ENCODE measurements at places on chromosomes 3 and 15.

GRCh38 chr3:175093748-175094147 is 234.6 kb downstream of the NAALADL2 start:
- DNase-seq, result no peak

GRCh38 chr3:7423036-7423435 is 562.1 kb downstream of the GRM7 start:
- no peak for DNase-seq

DNA sequence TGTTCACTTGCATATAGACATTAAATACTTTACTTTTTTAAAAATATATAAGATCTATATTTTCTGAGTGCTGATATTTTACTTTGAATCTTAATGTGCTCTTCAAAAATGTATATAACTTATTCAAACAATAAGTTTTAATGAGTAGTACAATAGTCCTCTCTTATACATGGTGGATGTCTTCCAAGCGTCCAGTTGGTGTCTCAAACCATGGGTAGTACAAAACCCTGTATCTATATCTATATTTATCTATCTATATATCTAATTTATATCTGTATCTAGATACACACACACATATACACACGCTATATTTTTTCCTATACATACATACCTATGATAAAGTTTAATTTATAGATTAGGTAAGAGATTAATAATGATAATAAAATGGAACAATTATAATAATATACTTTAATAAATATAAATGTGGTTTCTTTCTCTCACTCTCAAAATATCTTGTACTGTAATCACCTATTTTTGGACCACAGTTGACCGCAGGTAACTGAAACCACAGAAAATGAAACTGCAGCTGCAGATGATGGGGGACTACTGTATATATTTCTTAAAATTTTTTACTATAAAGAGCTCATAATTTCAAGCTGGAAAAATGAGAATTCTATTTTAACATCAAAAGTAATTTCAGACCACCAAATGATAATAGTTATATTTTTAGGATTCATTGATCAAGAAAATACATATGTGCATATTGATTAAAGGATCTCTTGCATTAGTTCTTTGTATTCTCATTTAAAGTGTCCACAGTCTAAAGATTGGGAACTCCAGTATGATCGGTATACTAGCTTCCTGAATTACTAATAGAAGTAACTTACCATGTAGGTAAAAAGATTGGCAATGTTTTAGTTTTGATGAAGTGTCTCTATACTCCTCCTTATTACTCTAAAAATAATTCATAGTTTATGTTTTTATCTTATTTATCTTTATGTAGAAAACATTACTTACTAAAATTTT is 215.1 kb upstream of the MLF1 start:
- DNase-seq, result no peak

GRCh38 chr3:64229903-64230302 is 4.6 kb upstream of the PRICKLE2 start:
- no peak for DNase-seq

- no peak for DNase-seq
These were observed 211.1 kb downstream of the PTPRG start for GRCh38 chr3:61772456-61772855.

GRCh38 chr3:185734725-185735096 is 90.1 kb downstream of the IGF2BP2 start:
- no peak for DNase-seq

DNA sequence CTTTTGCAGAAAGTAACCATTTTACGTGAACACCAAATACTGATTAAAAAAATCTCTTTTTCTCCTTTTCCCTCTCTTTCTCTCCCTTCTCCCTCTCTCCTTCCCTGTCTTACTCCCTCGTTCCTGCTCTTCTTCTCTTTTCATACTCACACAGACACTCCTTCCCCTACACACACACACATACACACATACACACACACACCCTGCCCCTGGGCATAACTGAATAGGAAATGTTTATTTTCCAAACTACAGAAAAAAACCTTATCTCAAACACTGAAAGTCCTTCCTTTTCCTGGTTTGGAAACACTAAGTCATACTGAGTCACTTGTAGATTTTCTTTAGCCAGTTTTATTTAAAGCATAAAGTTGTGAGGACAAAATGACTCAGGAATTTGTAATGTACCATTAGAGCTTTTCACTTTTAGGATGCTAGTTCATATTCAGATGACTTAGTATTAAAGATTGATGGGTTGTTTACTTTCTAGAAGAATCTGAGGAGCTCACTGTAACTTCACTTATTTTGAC is 62.4 kb downstream of the MBNL1 start:
- DNase-seq, result no peak

- no peak for DNase-seq
These were observed 46.1 kb upstream of the TNFSF10 start for GRCh38 chr3:172569128-172570008.

DNA sequence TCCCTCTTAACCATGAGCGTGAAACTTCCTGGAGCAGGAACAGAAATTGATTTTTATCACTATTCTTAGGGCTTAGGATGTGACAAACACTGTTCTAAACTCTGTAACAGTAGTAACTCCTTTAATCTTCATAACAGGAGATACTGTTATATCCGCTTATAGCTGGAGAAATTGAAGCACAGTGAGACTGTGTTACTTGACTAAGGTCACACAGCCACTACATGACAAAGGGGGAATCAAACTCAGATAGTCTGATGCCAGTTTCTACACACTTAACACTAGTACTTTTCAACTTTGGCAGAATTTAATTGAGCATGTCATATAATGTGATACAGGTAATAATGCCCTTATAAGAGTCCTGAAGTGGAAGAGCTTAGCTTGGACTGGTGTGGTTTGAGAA is 800 bp upstream of the TARS3 start:
- DNase-seq, result no peak

DNA sequence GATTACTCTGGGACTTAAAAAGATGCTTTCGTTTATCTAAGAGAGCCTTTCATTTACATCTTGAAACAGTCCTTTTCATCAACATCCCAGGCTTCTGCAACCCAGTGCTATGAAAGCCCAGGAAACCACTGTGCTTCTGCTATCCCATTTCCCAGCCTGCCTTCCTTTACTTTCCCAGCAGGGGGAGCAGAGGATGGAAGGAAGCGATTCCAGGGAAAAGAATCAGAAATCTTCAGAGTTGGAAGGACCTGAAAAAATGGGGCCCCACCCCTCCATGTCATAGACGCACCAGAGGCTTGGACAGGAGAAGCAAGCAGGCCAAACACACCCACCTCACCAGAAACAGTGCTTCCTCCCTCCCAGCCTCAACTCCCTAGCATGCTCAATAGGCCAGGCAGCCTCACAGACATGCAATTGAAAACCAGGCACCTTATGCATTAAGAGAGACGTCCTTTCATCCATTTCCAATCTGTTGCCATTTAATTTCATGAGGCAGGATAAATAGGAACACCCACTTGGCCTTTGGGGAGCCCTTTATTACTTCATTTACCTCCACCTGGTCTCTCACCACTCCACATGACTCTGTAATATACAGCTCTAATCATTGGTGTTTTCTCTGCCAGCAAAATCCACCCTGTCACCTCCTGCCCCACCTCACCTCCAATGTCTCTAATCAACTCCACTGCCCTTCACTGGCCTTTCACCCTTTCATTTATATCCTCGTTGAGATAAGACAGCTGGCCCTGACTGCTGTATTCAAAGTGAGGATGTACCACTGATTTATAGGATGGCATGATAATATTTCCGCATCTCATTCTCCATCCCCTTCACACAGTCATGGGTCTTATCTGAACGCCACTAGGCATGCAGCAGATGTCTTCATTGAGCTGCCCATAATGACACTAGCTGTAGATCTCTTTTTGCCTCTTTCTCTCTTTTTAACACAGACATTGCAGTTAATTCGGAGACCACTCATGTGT is 583.9 kb downstream of the NTRK3 start:
- no peak for DNase-seq

GRCh38 chr3:195558602-195559001 is 15.5 kb upstream of the PPP1R2 start:
- peak; percentile 23 for DNase-seq

DNA sequence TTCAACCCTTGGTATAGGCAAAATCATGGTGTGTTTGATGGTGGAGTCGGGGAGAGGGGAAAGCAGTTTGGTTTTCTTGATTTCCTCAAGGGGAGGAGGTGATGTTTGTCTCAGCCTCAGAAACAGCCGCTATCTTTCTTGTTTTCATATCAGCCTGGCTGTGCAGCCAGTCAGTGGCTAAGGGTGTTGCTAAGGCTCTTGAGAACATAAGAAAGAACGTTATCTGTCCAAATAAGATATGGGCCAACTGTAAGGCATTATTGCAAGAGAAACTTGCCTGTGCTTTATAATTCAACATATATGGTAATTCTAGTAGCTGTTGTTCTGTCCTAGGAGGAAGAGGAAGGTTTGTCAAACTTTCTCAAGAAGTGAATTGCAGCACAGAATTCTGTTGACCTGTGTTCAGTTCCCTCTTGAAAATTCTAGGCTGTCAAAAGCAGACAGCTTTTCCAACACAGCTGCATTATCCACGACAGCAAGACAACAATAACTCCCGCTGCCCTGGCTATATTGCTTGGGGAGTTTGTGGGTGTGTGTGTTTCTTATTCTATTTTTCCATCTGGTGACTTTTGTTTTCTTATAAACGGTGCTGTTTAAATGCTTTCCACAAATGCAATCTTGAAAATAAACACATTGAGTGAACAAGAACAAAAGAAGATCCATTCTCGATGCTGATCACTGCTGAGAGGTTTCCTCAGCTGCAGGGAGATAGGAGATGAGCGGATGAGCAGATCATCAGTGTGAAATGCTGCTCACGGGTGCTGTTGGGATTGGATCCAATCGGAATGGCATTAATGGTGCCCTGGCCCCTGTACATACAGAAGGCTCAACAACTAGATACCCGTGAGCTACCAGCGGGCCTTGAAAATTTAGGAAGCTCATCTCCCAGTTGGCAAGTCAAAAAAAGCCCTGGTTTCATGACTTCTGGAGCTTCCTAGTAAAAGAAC is 90.8 kb upstream of the TNFAIP8L3 start:
- DNase-seq, result no peak

DNA sequence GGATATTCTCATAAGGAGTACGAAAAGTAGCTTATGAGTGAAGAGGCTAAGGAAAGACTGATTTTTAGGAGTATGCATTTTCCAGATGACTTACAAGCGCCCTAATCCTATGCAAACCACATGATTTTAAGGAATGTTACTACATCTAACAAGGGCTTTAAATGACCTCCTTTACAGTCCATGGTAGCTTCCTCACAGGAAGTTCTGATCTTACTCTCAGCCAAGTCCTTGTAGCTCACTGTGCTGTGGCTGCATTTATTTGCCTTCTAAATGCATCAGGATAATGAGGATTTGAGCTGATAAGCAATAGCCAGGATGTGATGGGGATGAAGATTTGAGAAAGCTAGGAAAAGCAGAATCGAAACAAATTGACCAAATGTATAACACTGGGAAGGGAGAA is 896.0 kb downstream of the MCTP2 start:
- no peak for DNase-seq

GRCh38 chr3:143648708-143649107 is 199.6 kb downstream of the SLC9A9 start:
- no peak for DNase-seq

DNA sequence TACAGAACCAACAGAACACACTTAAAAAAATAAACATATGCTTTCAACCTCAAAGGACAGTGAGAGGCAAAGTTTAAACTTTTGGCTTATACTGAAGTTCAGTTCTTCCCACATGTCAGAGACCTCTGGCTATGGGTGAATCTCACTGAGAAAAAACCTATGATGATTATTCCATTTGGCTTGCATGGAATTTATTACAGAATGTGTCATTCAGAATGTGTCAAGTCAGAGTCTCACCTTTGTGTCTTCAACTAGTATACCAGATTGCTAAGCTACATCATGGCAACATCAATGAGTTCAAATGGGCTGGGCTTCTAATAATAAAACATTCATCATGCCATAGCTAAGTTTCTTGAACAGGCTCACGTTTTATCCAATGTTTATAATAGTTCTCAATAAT is 987.0 kb downstream of the NTRK3 start:
- no peak for DNase-seq

DNA sequence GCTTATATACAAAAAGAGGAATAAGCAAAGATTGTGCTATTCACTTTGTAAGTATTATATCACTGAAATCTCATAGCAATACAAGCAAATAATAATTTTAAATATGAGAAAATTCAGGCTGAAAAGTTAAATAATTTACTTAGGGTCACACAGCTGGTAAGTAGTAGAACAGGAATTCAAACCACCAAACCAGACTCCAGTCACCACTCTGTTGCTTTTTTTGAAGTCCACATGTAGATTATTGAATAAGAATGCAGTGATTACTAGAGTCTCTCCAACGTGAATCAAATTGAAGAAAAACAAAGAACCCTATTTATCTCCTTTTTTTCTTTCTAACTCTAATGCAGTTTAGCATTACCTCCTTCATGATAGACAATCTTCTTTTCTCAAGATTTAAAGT is 15.9 kb downstream of the SPICE1 start:
- no peak for DNase-seq

DNA sequence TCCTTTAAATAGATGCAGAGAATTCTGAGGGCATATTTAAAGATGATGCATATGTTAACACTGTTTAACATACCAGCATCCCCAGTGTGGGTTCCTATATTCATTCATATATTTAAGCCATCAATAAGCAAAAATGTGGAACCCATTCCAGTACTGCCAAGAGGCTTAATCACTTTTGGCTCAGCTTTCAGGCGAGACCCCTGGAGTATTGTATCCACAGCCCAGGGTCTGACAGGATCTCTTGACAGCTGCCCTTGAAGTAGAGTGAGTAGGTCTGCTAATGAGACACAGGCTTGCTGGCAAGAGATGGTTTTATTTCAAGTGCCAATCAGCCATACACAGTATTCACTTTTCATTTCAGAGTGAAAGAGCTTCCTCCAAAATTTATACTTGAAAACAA is 367.3 kb downstream of the OCA2 start:
- no peak for DNase-seq

GRCh38 chr3:59995563-59995962 is 945.7 kb upstream of the CFAP20DC start:
- DNase-seq, result no peak

- no peak for DNase-seq
These were observed 42.2 kb downstream of the ZBTB11 start for GRCh38 chr3:101634591-101635196.

GRCh38 chr15:46386356-46386755 is 751.5 kb downstream of the SQOR start:
- no peak for DNase-seq

GRCh38 chr3:11335056-11335608 is 62.9 kb downstream of the ATG7 start:
- no peak for DNase-seq

- DNase-seq, result no peak
These were observed 246.4 kb downstream of the RBMS3 start for GRCh38 chr3:29527246-29527645.

GRCh38 chr3:87006844-87007439 is 16.0 kb upstream of the VGLL3 start:
- DNase-seq, result no peak

GRCh38 chr3:178537122-178537705 is 978 bp downstream of the KCNMB2 start:
- DNase-seq, result no peak

GRCh38 chr15:94098921-94099573 is 132.3 kb upstream of the MCTP2 start:
- DNase-seq, result no peak

DNA sequence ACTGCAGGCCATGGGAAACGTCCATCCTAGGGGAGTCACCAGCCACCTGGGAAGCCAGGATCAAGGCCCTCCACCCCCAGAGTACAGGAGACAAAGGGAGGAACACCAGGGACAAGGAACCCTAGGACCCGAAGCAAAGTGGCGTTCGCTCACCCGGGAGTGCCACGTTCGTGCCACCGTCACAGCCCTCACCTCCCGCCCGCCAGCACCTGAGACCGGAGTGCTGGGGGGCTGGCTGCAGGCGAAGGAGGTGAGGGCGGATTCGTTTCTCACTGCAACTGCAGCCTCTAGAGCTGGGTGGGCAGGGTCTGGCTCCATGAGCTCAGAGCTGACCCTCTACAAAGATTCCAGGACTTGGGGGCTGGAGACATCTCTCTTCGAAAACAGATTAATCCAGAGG is 26.3 kb downstream of the ZDHHC19 start:
- DNase-seq, result no peak

Measured in activated CD4-positive, alpha-beta T cell treated with anti-CD3 and anti-CD28 coated beads, Interleukin-2, amount 50 U/mL, for 1 hour (primary cell).